CD4-positive, CD25-positive, alpha-beta regulatory T cell (primary cell): ENCODE measurements at places on chromosomes 4 and X.

GRCh38 chr4:4849106-4849505, 10.4 kb upstream of the MSX1 start:
- no peak for DNase-seq

DNA sequence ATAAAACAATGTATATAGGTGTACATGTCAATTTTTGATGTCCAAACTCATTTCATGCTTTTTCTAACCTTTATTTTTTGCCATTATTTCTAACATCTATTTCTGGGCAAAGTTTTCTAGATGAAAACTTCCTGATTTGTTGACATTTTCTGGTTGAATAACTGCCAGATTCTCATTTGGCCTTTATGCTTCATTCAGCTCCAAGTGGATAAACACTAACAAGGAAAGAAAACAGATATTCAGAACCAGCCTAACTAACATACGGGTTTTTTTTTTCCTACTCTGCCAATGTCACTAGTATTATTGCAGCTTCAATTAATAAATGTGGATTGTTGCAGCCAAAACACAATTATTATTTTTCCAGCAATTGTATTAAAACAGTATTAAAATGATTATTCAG, 50.9 kb upstream of the RAP1GDS1 start:
- no peak for DNase-seq

GRCh38 chr4:162015090-162015489, 148.7 kb downstream of the FSTL5 start:
- no peak for DNase-seq

DNA sequence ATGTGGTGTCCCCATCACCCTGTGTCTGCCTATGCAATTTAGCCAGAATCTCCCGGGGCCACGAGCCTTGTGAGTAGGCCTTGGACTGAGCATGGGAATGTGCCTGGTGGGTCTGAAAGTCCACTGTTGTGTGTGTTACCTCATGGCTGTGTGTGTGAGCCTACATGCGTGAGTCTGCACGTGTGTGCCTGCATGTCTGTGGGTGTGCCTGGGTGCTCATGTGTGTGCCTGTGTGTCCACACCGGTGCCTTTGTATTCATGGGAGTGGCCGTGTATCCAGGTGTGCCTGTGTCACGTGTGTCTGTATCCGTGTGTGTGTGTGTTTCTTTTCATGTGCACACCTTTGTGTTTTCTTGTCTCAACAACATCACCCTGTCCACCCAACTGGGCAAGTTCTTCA, 14.2 kb downstream of the ATP5ME start:
- no peak for DNase-seq

DNA sequence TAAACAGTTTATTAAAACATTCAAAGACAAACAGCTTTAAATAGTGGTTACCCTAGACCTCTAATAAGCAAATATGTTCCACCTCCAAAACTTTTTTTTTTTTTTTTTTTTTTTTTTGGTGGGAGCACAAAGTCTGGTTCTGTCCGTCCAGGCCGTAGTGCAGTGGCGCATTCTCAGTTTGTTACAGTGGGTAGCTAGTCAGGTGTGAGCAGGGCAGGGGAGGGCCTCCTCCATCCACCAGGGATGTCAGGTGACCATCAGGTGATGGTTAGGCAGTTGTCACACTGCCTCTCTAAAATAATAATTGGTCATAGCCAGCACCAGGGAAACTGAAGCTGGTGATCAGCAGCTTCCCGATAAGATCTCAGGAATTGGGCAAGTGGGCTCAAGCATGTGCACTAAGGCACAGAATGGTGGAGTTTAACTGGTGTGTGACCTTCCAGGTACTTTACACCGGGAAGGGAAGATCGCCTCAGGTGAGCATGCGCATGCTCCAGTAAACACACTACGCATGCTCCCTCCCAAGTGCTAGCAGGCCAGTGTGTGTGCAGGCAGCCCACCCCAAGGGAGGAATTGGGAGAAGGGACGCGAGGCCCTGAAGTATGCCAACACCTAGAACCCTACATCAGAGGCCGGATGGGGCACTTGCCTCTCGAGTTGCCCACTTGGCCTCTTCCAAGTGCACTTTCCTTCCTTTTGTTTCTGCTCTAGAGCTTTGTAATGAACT, 27.2 kb downstream of the TNIP2 start:
- no peak for DNase-seq

- DNase-seq: no peak
These were observed 173.5 kb upstream of the C1QTNF7 start for GRCh38 chr4:15254236-15254880.

DNA sequence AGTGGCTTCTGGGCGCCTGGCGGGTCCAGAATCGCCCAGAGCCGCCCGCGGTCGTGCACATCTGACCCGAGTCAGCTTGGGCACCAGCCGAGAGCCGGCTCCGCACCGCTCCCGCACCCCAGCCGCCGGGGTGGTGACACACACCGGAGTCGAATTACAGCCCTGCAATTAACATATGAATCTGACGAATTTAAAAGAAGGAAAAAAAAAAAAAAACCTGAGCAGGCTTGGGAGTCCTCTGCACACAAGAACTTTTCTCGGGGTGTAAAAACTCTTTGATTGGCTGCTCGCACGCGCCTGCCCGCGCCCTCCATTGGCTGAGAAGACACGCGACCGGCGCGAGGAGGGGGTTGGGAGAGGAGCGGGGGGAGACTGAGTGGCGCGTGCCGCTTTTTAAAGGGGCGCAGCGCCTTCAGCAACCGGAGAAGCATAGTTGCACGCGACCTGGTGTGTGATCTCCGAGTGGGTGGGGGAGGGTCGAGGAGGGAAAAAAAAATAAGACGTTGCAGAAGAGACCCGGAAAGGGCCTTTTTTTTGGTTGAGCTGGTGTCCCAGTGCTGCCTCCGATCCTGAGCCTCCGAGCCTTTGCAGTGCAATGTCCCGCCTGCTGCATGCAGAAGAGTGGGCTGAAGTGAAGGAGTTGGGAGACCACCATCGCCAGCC, at the start of gene ATOH1:
Gene ATOH1, plus strand, starts transcription at position 422 of the 663 bp plus-strand sequence. Its CDS starts 174 bp downstream, at position 596.
- DNase-seq: no peak

DNA sequence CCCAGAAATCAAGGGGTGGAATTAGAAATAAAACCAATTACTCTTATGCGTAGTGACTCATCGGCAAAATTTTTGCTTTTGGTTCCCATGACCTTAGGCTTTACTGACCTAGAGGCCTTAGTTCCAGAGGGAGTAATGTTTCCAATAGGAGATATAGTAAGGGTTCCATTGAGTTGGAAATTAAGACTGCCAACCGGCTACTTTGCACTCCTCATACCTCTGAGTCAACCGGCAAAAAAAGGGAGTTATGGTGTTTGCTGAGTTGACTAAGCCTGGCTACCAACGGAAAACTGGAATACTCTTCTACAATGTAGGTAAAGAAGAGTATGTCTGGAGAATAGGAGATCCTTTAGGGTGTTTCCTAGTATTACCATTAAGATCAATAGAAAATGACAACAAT, 919.8 kb downstream of the CENPC start:
- no peak for DNase-seq

DNA sequence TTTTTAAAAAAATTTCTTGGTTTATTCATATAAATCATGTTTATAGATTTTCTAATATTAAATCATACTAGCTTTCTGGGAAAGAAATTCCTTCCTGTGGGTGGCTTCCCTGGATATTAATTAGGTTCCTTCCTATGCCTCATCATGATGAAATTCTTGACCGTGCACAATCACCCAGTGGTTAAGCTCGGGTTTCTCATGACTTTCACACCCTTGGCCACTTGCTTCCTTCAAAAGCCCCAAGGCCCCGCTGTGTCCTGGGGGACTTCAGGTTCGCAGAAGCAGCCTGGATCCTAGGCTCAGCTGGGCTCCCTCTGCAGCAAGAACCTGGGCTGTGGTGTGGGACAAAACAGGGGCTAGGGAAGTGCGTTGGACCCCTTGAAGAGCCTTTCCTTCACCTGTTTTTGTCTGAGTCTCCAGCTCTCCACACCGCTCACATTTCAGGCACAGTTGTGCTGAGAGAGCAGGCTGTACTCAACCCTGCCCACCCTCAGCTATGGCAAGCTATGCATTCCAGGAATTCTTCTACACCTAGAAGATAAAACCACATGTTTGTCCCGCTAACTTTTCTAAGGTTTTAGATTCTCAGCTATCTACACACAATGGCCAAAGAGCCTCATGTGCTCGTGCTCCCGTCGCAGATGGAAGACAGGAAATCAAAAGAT, 48.9 kb upstream of the TMSB15B start:
- no peak for DNase-seq

- DNase-seq: no peak
These were observed 90.0 kb downstream of the HMX1 start for GRCh38 chr4:8781641-8782040.

GRCh38 chrX:53474707-53475106, 40.5 kb upstream of the HSD17B10 start:
- DNase-seq: no peak

- no peak for DNase-seq
These were observed 37.9 kb downstream of the WDR1 start for GRCh38 chr4:10078481-10079233.

GRCh38 chrX:48676106-48676892, 7.3 kb upstream of the WAS start:
- DNase-seq: peak; percentile 88

- DNase-seq: no peak
These were observed 68.0 kb upstream of the HELT start for GRCh38 chr4:184950117-184950830.

DNA sequence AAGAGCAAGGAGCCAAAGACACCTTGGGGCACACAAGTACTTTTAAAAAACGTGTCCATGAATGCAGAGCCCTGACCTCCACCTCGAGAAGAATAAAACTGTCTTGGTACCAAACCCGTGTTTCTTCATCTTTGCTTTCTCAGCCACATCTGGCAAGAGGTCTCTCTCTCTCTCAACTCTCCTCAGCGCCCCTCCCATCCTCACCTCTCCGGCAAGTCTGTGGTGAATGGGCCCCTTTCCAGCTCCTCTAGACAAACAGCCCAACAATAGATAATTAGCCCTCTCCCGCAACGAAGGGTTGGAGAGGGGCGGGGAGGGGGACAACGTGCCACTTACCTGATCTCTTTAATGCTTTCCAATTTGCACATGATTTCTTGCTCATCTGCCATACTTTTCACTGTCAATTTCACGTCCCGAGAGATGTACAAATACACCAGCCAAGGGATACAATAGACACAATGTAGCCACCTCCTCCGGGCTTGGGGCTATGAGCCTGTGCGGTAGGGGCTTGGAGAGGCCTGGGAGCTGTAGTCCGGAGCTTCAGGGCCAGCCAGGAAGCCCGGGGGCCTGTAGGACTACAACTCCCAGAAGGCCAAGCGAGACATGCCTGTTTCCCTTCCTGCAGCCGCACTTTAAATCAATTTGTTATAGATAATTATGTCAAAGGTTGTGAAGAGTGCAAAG, at the start of gene ZC4H2:
Gene ZC4H2, minus strand, starts transcription at position 462 of the 684 bp plus-strand sequence. Its CDS starts 73 bp downstream, at position 389.
- peak; percentile 45 for DNase-seq

DNA sequence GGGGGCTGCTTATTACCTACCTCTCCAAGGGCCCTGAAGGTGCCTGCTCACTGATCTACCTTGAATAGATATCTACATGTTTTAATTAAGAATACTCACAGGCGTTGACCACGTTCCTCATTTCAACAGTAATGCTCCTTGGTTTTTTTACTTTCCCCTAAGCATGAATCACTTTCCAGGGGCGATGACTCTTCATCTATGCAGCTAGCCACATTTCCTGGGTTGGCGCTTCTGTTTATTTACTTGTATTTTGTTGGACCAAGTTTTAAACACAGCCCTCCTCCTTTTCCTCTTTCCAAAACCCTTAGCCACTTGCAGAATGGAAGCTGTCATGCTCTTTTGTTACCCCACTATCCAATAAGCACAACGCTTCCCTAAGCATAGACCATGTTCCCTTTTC, 50.8 kb downstream of the CBLL2 start:
- DNase-seq: no peak

- no peak for DNase-seq
These were observed 188.9 kb downstream of the ASMT start for GRCh38 chrX:1803741-1804140.

DNA sequence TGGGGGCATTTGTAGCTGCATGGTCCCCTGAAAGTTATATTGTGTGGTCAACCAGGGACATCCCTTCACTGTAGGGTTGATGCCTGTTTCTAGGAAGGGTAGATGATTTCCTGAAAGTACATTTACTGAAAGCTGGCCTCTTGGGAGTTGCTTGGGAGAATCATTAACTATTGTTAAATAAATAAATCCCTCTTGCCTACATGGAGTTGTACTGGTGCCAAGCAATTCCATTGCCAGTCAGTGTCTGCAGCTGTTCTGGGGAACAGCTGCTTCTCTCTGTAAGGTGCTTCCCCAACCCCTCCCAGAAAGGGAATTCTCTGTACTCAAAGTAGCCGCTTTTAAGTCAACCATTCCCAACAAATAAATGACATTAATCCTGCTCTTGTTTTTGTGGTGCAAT, 51.1 kb downstream of the C4orf51 start:
- no peak for DNase-seq

- DNase-seq: no peak
These were observed 34.0 kb upstream of the RASGEF1B start for GRCh38 chr4:81505726-81506125.

DNA sequence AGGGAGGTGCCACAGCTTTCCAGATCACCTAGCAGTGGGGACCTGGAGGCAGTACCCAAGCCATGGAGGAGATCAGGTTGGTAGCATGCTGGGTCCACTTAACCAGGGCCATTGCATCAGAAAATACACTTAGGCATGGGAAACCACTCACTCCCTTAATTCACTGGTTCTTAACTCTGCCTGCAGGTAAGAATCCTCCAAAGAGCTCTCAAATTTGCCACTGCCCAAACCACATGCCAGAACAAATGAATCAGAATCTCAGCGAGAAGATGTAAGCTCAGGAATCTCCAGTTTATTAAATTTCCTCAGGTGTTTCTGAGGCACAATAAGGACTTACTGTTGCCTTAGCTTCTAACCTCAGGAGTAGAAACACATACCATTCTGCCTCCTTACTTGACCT, 327.7 kb upstream of the RASGEF1B start:
- no peak for DNase-seq

DNA sequence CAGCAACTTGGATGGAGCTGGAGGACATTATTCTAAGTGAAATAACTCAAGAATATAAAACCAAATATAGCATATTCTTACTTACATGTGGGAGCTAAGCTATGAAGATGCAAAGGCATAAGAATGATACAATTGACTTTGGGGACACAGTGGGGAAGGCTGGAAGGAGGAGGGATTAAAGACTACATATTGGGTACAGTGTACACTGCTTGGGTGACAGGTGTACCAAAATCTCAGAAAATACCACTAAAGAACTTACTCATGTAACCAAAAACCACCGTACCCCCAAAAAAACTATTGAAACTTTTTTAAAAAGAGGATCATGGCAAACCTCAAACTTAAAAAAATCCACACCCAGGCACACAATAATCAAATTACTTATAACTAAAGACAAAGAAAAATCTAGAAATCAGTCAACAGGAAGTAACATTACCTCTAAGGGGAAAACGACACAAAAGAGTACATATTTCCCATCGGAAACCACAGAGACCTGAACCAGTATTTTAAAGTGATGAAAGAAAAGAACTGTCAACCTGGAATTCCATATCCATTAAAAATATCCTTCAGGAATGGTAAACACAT, 241.8 kb downstream of the PRDM5 start:
- no peak for DNase-seq
